ENCODE measurements at places on chromosomes 1 and 21. TPM values are rescaled to one million over a fixed set of nuclear protein-coding genes. Genes with fewer than 3 reads are reported as not detected.

GRCh38 chr1:156065212-156065611 lies 4.3 kb downstream of the RAB25 start:
- DNase-seq, result no peak

The NPL gene
- 3.8 TPM for total RNA-seq

- DNase-seq, result no peak
Measured at GRCh38 chr1:246733704-246734103, 9.5 kb downstream of the SCCPDH start.

DNA sequence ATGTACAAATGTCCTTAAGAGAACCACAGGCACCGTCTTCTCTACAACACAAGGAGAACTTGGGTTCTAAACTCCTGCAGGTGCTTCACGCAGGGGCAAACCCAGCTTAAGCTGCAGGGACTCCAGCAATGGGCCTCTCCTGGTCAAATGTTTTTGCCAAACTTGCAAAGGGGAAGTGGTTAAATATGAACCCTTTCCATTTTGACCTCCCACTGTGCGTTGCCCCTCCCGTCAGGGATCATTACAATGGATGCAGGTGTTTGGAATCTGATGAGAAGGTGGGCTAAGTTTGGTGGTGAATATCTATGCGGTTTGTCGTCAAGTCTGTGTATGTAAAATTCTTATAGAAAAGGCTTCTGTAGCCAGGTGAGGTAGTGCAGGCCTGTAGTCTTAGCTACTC lies 29.1 kb upstream of the SLC25A33 start:
- DNase-seq, result no peak

DNA sequence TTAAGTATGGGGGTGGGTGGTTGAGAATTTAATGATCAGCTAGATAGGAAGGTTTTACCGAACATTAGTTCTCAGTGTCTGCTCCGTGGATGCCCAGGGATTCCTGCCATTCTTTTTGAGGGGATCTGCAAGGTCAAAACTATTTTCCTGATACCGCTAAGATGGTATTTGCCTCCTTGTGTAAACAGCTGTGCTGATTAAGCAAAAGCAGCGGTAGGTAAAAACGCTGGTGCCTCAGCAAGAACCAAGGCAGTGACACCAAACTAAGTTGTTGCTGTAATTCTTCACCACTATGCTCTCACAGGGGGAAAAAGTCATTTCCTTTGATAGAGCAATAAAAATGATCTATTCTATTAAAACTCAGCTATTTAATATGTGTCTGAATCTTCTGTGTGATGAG lies 229.0 kb downstream of the FMN2 start:
- DNase-seq, result no peak

DNA sequence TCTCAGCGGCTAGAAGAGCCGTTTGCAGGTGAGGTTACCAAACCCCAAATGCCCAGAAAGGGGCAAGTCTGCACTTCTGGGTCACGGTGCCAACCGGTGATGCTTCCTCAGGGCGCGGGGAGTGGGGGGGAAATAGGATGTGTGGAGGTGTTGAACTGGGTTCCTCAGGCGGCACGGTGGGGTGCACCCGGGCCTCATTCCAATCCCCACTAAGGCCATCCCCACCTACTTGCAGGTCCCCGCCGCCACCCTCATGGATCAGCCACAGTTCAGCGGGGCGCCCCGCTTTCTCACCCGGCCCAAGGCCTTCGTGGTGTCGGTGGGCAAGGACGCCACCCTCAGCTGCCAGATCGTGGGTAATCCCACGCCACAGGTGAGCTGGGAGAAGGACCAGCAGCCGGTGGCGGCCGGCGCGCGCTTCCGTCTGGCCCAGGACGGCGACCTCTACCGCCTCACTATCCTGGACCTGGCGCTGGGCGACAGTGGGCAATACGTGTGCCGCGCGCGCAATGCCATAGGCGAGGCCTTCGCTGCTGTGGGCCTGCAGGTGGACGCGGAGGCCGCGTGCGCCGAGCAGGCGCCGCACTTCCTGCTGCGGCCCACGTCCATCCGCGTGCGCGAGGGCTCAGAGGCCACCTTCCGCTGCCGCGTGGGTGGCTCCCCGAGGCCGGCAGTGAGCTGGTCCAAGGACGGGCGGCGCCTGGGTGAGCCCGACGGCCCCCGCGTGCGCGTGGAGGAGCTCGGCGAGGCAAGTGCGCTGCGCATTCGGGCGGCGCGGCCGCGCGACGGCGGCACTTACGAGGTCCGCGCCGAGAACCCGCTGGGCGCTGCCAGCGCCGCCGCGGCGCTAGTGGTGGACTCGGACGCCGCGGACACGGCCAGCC lies 3.9 kb downstream of the OBSCN start:
- no peak for DNase-seq
